ENCODE measurements at places on chromosomes 11 and 22.

DNA sequence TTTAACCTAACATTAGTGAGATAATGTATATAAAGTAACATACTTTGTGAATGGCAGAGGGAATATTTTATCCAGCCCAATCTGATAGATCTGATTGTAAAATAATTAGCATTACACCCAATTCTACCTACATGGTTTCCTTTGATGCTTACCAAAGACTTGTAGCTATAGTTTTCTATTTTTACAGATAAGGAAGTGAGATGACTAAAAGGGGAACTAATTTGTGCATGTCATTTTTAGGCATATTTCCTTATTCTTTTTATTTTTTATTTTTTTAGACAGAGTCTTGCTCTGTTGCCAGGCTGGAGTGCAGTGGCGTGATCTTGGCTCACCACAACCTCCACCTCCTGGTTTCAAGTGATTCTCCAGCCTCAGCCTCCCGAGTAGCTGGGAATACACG, 793.7 kb upstream of the LRRC4C start:
- DNase-seq: no peak

- peak; percentile 35 for DNase-seq
Observed at GRCh38 chr11:106917973-106918372, 100.3 kb downstream of the GUCY1A2 start.

GRCh38 chr11:12706545-12707499, 32.6 kb downstream of the TEAD1 start:
- peak; percentile 54 for DNase-seq

DNA sequence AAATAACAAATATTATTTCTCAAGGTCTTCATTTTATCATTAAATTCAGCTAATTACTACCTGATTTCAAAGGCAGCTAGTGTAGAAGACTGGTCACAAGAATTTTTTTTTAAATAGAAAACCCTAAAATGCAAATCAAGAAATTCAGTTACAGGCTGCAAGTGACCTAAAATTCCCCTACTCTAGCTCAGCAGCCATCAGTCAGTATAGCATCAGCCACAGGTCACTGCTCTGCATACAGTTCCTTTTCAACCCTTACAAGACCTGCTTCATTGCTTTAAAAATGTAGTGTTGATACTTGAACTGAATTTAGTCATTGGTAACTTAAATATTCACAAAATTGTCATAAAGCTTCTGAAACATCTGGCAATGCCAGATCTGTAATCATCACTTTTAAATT, 9.5 kb upstream of the B3GNT6 start:
- no peak for DNase-seq

DNA sequence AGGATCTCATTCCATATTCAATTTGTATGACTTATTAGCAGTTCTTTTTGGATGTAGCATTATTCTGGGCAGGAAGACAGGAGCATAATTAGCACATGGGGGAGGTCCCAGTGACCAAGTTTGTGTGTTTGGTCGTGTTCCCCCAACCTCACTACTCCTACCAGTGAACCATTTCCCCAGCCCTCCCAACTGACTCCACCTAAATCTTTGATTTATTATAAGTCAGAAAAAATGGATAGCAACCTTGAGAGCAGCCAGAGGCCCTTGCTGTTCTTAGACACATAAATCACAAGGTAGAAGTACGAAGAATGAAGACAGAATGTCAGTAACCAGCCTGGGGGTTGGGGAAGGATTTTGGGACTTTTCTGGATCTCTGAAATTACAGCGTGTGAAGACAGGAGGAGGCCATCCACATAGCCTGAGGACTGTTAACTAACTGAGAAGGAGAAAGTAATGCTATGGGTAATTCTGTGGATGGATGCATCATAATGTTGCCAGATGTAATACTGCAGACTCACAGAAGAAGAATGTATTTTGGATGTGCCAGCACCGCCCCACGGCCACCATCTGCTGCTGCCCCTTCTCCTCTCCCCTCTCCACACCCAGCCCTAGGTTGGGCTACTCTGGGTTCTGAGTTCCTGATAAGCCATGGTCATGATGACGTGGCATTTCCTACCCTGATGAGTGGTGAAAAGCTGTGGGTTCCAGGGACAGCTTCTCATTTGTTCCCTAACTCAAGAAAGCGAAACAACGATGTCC, 124.3 kb upstream of the TTC12 start:
- DNase-seq: peak; percentile 95

- DNase-seq: no peak
Observed at GRCh38 chr11:15913261-15913660, 443.1 kb downstream of the SOX6 start.

DNA sequence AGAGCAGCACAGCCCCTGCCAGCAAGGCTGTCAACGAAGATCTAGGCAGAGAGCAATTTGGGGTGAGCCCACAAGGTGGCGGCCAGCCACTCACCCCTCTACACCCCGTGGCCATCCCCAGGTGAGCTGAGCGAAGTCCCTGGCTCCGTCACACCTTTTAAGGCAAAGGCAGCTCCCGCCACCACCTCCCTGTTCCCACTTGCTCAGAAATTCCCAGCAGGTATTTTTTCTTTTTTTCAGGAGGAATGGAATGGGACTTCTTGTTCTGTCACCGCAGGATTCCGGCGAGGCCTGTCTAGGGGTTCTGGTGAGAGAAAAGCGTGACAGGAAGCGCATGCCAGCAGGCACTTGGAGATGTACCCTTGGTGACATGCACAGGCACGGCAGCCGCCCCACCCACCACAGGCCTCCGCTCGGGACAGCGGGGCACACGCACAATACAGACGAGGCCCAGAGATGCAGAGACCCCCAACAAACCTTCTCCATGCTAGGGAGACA, 10.0 kb downstream of the RPL3 start:
- peak; percentile 69 for DNase-seq

- DNase-seq: no peak
Observed at GRCh38 chr11:17921659-17922415, 91.0 kb downstream of the SERGEF start.

DNA sequence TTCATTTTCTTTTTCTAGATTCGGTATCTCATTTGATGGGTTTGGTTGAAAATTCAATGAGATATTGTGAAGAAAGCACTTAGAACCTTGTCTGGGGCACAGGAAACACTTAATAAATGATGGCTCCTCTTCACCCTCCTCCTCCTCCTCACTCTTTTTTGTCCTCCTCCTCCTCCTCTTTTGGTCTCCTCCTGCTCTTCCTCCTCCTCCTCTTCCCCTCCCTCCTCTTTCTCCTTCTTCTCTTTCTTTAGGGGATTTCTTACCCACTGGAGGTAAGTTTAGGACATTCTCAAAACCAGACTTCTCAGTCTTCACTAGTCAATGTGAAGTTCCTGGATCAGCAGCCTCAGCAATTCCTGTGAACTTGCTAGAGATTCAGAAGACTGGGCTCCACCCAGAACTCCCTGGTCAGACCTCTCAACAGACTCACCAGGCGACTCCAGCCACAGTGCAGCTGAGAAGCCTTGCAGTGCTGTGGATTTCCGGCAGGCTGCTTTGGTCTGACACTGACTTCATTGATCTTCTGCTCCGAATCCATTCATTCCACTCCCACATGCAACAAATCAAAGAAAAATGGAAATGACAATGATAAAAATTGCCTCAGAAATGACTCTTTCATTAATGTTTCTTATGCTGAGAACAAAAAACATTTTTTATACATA, 368.6 kb upstream of the B3GAT1 start:
- DNase-seq: no peak

- DNase-seq: peak; percentile 74
Observed at GRCh38 chr22:19043121-19044085, 78.8 kb downstream of the DGCR2 start.

- DNase-seq: peak; percentile 90
Observed at GRCh38 chr22:29108137-29108536, 35.3 kb downstream of the KREMEN1 start.

- no peak for DNase-seq
Observed at GRCh38 chr11:2426826-2427521, 17.3 kb downstream of the TRPM5 start.

- no peak for DNase-seq
Observed at GRCh38 chr22:32569956-32570355, 95.3 kb downstream of the FBXO7 start.

GRCh38 chr11:6411594-6412031, 7.3 kb downstream of the APBB1 start:
- DNase-seq: no peak

- peak; percentile 72 for DNase-seq
Observed at GRCh38 chr22:23385678-23386631, 194.1 kb downstream of the IGLL1 start.

- peak; percentile 22 for DNase-seq
Observed at GRCh38 chr11:41955066-41955465, 495.6 kb upstream of the LRRC4C start.

DNA sequence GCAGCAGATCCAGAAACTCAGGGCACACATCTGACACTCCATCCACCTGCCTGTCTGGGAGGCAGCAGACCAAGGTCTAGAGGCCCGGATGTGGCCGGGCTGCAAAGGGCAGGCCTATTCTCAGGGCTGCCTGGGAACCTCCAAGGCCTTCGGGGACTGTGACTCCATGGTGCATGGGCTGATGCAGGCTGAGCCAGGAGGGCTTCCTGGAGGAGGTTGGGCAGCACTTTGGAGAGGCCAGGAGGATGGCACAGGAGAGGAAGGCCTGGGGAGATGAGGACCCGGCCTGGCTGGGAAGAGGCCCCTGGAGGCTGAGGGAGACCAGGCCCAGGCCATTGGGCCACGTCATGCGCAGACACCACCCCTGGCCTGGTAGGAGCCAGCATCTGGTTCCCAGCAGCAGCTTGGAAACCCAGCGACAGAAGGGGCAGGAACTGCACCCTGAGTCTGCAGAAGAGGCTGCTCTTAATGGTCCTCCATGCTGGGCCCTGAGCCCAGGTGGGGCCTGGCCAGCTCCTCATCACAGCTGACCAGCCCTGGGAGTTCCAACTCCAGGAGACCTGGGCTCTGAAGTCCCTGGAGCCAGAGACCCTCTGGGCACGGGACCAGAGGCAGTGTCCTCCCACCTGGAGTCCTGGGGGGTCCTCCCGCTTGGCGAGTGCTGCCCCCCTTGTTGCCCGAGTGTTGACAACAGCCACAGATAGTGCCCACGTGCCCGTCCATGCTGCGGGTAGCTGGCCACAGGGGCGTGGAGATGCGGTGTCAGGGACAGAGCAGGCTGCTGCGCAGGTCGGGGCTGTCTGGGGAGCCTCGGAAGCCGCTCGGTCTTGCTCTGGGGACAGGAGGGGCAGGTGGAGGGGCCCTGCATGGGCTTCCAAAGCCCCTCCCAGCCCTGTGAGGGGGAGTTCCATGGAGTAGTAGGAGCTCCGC, 5.5 kb downstream of the PHLDA2 start:
- DNase-seq: no peak

- no peak for DNase-seq
Observed at GRCh38 chr22:30614879-30615278, 7.9 kb downstream of the TCN2 start.

GRCh38 chr11:1153951-1154493, 3.7 kb upstream of the MUC5AC start:
- peak; percentile 92 for DNase-seq

GRCh38 chr11:26134481-26135355, 197.2 kb upstream of the ANO3 start:
- peak; percentile 18 for DNase-seq

DNA sequence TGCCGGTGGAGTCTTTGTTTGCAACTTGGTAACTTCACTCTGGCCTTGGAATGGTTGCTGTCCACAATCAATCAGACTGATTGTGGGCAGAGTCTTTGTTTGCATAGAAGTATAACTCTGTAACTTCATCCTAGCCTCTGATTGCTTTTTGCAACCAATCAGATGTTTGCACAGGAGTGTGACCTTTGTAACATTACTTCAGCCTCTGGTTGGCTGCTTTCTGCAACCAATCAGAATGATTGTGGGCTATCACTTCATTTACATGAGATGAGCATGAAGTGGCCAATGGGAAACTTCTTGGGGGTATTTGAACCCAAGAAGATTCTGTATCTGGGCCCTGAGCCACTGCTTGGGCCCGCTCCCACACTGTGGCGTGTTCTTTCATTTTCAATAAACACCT, 79.6 kb upstream of the CLDN5 start:
- DNase-seq: no peak

DNA sequence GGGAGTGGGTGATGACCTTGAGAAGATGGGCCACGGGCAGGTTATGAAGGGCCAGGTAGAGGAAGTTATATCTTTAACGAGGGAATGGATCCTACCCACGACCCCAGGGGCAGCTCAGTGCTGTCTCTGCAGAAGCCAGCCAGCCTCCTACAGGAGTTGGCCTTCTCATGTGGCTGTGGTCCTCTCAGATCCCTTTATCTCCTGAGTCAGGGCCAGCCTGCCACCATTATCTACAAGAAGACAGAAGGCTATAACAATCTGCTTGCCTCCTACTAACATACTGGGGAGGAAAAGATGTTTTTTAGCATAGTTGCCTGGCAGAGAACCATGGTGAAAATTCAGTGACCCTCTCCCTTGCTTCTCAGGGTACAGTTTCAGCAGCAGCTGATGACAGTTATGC, 7.0 kb upstream of the YWHAH start:
- DNase-seq: no peak

DNA sequence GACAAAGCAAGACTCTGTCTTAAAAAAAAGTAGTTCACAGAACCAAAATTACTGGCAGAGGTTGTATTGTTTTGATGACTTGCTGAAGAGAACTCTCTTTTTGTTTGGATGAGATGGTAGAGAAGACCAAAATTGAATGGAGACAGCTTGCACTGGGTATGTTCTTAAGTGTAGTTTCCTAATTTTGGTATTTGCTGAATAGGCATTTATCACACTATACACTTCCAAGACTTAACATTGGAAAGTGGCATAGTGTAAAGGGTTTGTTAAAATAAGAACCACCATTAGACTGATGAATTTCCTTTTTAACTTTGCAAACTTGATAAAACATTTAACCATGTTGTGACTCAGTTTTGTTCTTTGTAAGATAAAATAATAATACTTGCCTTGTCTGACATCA, 5.3 kb upstream of the DCUN1D5 start:
- no peak for DNase-seq

DNA sequence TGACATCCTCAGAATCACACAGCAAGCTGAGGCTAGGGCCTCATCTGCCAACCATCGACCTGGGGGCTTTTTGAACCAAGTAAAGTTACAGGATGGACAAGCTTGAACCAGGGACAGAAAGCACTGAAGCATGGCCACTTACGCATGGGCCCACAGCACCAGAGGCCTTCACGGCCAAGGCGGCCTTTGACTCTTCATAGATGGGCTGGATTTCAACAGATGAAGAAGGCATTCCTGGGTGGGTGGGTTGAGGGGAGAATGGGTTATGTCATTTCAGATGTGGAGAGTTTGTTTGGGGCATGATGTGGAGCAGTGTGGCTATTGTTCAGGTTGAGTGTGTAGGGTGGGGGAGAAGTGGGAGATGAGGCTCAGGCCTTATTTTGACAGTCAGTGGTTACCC, 60.2 kb downstream of the LRRC32 start:
- no peak for DNase-seq

DNA sequence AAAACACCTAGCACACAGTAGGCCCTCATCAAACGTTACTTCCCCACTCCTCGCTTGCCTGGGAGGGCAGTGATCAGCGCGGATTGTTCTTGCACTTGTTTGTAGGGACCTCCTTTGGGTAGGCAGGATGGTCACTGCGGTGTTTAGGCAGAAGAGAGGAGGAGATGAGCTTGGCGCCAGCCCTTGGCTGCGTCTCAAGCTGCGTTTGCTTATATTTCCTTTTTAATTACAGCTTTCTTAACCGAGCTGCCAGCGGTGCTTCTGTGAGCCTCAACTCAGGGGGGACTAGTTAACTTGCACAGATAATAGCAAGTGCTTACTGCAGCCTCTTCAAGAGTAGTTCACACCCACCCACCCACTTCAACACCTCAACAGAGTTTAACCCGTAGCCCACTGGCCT, 15.1 kb downstream of the IFT27 start:
- DNase-seq: no peak
